Activated naive CD8-positive, alpha-beta T cell treated with anti-CD3 and anti-CD28 coated beads for 36 hours (primary cell): ENCODE measurements at places on chromosomes 7 and 10. TPM values are rescaled to one million over a fixed set of nuclear protein-coding genes. Genes with fewer than 3 reads are reported as not detected.

ENTPD1 gene
- 0.64 TPM for total RNA-seq

NT5C3A gene
- total RNA-seq, result 45.3 TPM

MYOZ1 gene
- total RNA-seq, result not detected

ZNF425 gene
- 0.98 TPM for total RNA-seq

SRI gene
- 201 TPM for total RNA-seq

COL13A1 gene
- total RNA-seq, result not detected

- DNase-seq, result no peak
These were observed 77.5 kb downstream of the LRRC4 start for GRCh38 chr7:127953423-127954356.

GRCh38 chr7:24703296-24703695 is 54.0 kb downstream of the GSDME start:
- no peak for DNase-seq

DNA sequence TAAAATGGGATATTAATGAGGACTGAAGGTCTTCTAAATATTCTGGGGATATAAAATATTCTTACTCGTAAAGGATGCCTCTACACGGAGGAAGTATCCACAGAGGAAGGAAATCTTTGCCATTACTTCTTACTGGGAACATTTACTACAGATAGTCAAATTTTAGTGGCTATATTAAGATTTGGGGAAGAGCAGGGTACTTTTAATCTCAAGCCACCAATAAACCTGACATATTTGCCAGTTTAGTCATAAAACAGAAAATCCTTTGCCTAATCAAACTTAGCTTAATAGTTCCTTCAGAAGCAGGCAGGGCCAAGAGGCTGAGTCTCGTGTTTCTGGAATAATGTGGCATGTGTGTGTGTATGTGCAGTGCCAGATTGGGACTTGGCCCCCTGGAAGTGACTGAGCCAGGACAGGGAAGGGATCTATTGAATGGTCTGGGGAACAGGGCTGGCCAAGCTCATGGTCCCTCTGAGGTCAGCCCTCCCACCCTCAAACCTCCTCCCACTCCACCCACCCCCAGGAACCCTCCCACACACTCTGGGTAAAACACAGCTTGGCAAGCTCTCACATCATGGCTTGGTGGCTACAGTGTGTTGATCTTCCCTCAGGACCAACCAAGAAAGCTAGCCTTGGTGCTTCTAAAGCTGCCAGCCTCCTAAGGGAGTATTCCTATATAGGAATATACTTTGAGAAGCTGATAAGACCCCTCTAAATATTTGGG is 1.6 kb upstream of the PIK3CG start:
- no peak for DNase-seq

DNA sequence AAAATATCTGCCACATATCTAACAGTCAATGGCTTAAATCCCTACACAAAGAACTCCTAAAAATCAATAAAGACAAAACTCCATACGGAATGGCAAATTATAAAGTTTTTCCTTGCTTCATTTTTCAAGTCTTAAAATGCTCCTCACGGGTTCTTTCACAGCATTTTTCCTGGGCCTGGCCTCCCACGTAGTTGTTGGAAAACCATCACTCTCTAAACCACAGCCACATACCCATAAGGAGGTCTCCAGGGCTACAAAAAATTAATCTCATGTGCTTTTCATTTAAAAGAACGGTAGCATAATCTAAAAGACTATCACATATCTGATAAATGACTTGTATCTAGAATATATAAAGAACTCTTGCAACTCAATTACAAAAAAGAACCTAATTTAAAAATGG is 2.9 kb downstream of the COA1 start:
- DNase-seq, result no peak

GRCh38 chr10:25639646-25640045 is 294.4 kb upstream of the MYO3A start:
- DNase-seq, result no peak

GRCh38 chr10:86261470-86261869 is 105.1 kb downstream of the GRID1 start:
- no peak for DNase-seq

- DNase-seq, result no peak
These were observed 47.7 kb downstream of the CDK6 start for GRCh38 chr7:92788559-92789183.

DNA sequence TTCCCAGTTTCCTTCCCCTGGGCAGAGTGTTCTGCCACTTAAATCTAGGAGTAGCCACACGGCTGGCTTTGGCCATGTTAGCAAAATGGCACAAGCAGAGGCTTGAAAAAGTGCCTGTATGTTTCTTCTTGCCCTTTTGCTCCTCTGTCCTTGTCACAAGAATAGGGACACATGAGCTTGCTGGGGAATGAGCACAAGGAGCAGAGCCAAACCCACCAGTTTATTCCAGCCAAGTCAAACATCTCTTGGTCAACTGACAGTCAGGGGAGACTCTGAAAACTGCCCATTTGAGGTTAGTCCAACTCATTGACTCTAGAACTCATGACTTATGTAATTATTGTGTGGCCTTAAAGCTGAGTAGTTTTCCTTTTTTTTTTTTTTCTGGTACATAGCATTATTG is 739.7 kb upstream of the FZD8 start:
- no peak for DNase-seq

DNA sequence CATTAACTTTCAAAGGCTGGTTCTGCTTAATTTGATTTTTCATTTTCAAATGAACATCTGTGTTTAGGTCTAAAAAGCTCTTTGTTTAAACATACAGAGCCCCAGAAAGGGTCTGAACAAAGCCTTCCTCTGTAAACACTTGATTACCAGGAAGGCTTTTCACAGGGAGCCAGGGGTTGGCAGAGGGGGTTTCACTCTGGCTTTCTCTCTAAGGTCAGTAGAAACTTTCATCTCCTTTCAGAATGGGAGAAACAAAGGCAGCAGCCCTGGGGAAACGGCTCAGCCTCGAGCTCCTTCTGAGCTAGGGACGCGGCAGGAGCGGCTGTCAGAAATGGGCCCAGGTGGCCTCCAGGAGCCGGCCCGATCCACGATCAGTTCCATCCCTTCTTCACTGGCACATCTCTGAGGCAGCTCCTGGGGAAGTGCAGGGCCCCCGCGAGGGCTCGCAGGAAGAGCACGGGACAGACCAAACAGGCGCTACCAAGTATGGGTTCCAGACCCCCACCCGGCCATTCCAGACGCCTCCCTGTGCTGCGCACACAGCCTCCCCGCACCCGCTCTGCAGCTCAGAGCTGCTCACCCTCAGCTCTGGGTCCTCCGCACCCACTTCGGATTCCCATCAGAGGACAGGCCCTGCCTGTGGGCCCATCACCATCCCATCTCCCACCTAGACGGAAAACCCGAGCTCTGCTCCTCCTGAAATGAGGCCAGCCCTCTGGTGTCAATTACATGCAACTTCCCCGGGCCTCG is 124.1 kb downstream of the MAD1L1 start:
- DNase-seq, result no peak

GRCh38 chr10:103663236-103663635 is 169.7 kb downstream of the NEURL1 start:
- DNase-seq, result no peak

GRCh38 chr10:108788891-108789290 is 1134.4 kb downstream of the XPNPEP1 start:
- DNase-seq, result no peak

DNA sequence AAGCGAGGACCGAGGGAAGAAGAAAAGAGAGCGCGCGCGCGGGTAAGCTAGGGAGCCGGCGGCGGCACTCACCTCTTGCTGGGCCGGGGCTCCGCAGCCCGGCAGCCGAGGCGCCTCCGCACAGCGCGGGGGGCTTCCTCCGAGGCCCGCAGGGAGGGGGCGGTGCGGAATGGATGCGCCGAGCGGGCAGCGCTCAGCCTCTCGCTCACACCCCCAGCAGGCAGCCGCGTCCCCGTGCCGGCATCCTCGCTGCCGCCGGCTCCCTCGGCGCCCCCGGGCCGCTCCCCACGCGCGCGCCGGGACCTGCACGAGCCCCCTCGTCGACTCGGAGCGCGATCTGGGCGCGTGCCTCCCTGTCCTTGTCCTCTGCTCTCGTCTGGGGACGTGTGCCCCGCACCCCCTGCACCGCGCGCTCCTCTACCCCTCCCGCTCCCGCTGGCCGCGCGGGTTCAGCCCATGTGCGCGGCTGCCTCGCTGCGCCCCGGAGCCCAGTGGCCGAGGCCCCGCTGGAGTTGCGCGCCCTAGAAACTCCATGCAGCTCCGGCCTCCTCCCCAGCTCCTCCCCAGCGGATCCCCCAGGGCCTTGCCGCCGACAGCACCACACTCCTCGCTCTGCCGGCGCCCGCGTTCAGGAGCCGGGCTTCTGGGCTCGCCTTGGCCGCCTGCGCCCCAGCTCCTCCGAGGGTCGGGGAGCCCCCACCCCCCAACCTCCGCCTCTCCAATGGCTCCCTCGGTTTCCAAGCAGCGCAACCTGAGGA is 75.3 kb downstream of the CALN1 start:
- no peak for DNase-seq

- DNase-seq, result no peak
These were observed 171.0 kb upstream of the FOXP2 start for GRCh38 chr7:114243646-114244045.

DNA sequence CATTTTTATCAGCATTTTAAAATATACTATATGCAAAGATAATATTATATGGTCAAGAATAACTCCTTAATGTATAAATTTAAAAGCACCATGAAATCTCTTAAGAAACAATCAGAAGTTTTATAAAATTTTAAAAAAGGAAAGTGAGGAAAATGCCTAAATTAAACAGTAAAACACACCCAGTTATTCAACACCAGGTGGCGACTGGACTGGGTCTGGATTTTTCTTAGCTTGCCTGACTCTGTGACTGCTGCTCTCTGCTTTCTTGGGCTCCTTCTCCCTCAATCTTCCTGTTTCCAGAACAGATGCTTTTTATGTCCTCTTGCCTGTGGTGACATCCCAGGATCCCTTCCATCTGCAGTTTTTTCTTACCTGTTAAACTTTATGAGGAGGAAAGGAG is 200.3 kb downstream of the BICC1 start:
- no peak for DNase-seq
